ENCODE measurements at places on chromosomes 6 and 20. TPM values are rescaled to one million over a fixed set of nuclear protein-coding genes. Genes with fewer than 3 reads are reported as not detected.

- no peak for DNase-seq
- no peaks in the 10 kb centered on the region for H3K27me3 ChIP-seq
- H3K27ac ChIP-seq, result no peak overlapping the region
- H3K4me3 ChIP-seq, result no peak overlapping the region
- no peaks in the 10 kb centered on the region for H3K36me3 ChIP-seq
- H3K4me1 ChIP-seq, result no peaks in the 10 kb centered on the region
Measured at GRCh38 chr6:84652356-84653026, 111.9 kb downstream of the TBX18 start.

TP53TG5 gene
- total RNA-seq, result not detected

GTSF1L gene
- total RNA-seq, result 1.3 TPM

- DNase-seq, result no peak
- no peak overlapping the region for H3K4me3 ChIP-seq
- H3K27ac ChIP-seq, result no peak overlapping the region
- no peaks in the 10 kb centered on the region for H3K27me3 ChIP-seq
- no peaks in the 10 kb centered on the region for H3K36me3 ChIP-seq
Measured at GRCh38 chr6:146870760-146871159, 272.0 kb downstream of the ADGB start.

GRCh38 chr20:29742699-29743100 is 1514.8 kb upstream of the DEFB115 start:
- H3K27me3 ChIP-seq, result no peaks in the 10 kb centered on the region
- no peaks in the 10 kb centered on the region for H3K4me1 ChIP-seq
- no peak overlapping the region for H3K4me3 ChIP-seq

Measured in activated B cell treated with CpG ODN at 0.5 μM for 24 hours (primary cell).